ENCODE measurements at places on chromosomes 4 and X. TPM values are rescaled to one million over a fixed set of nuclear protein-coding genes. Genes with fewer than 3 reads are reported as not detected.

GJB1 gene
- not detected for total RNA-seq

CT83 gene
- not detected for total RNA-seq

QRFPR gene
- total RNA-seq, result 0.52 TPM

UGT2B10 gene
- 0.52 TPM for total RNA-seq

GABRA4 gene
- total RNA-seq, result under 0.01 TPM

CSAG3 gene
- not detected for total RNA-seq

CHIC2 gene
- 24.5 TPM for total RNA-seq

STATH gene
- not detected for total RNA-seq

DUX4 gene
- not detected for total RNA-seq

CCKAR gene
- not detected for total RNA-seq

RHOXF1 gene
- total RNA-seq, result not detected

ACOX3 gene
- total RNA-seq, result 21.9 TPM

COQ2 gene
- total RNA-seq, result 11.0 TPM

CXorf38 gene
- 6.3 TPM for total RNA-seq

TCEANC gene
- 14.1 TPM for total RNA-seq

MUC7 gene
- not detected for total RNA-seq

PRRG1 gene
- total RNA-seq, result 7.8 TPM

DKK2 gene
- total RNA-seq, result 28.2 TPM

DRD5 gene
- total RNA-seq, result under 0.01 TPM

VSIG1 gene
- not detected for total RNA-seq

MAGEA2B gene
- total RNA-seq, result not detected

ZXDB gene
- 6.3 TPM for total RNA-seq

TBX22 gene
- under 0.01 TPM for total RNA-seq

SLC9B2 gene
- total RNA-seq, result 7.3 TPM

NAP1L5 gene
- total RNA-seq, result 4.2 TPM

PDE5A gene
- 27.7 TPM for total RNA-seq

CXCL13 gene
- 1.0 TPM for total RNA-seq

STPG2 gene
- total RNA-seq, result 0.52 TPM

Measured in skeletal muscle tissue (tissue), 5 donors.